ENCODE measurements at places on chromosomes 16 and 17. TPM values are rescaled to one million over a fixed set of nuclear protein-coding genes. Genes with fewer than 3 reads are reported as not detected.

GRCh38 chr17:58648236-58648635 is 43.6 kb downstream of the TEX14 start:
- DNase-seq = no peak

DNA sequence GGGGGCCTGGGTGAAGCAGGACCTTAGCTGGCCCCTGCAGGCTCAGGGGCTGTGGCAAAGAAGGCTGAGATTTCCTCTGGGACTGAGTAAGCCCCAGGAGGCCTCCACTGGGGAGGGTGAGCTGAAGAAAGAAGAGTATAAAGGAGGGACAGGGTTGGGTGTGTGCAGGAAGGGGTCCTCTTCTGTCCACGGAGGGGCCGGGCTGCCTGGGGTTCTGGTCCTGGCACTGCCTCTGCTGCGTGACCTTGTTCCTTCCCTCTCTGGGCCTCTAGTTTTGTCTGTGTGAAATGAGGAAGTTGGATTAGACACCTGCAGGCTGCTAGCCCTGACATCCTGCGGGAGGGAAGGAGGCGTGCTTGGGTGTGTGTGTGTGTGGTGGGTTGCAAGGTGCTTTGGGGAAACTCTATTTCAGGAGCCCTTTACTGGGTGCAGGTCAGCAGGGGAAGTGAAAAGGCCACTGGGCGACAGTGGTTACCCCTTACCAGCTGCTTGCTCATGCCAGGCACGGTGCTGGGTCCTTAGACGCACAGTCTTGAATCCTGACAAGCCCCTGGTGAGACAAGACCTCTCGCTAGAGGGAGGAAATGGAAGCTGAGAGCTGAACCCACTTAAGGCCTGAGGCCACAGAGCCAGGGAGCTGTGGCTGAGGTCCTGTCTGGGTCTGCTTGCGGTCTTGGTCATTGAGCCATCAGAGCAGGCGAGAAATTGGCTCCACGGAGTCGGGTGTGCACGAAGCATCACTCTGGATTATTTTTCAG is 60.7 kb downstream of the OR1D5 start:
- no peak for DNase-seq

DNA sequence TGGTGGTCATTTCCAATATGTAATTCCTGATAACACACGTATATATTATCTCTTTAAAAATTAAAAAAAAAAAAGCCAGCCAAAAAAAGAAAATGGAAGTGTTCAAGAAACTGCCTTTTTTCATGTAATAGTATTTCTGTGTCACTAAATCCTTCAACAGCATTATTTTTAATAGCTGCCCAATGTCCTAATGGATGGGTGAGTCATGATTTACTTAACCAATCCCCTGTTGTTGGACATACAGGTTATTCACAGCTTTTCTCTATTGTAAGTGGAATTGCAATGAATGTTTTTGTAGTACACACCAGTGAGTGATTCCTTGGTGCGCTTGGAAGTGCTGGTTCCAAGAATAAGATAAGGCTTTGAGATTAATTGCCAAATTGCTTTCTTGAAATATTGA is 124.9 kb downstream of the WWOX start:
- DNase-seq = no peak

DNA sequence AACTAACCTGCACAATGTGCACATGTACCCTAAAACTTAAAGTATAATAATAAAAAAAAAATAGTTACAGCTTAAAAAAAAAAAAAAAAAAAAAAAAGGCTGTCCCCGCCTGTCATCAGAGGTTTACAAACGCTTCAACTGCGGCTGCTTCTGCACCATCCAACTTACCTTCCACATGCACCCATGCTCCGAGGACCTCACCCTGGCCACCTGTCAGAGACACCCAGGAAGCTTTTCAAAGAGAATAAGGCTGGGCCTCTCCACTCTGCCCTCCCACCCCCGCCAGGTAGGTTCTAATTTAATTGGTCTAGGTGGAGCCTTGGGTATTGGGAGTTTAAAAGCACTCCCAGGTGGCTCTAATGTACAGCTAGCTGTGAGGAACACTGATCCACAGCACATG is 64.9 kb downstream of the COPRS start:
- no peak for DNase-seq

DNA sequence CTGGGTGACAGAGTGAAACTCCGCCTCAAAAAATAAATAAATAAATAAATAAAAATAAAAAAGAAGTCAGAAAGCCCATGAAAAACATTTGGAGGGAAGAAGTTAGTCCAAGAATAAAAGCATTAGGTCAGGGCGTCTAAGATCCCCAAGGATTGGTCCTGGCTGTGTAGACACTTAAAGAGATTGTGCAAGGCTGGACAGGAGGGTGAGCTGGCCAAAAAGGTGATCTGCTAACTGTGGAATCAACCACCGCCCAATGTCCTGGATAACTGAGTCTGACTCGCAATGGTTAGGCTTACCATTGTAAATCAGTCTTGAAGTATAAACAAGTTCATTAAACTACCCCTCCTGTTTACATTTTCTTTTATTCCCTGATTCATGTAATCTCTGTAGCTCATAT is 8.8 kb upstream of the ABCA8 start:
- DNase-seq = no peak

DNA sequence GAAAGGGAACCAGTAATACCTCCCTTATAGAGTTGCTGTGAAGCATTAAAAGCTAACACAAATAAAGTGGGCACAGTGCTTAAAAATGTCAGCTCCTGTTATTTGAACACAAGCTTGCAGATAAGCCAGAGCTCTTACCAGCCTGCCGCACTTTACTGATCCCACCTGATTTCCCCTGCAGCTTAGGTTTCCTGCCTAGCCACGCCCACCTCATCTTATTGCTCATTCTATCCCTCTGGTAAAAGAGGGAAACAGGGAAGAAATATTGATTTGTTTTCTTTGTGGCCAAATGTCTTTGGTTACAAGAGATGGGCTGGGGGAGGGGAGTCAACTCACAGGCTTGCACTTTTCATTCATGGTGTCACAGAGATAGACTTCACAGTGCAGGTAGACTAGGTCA is 9.6 kb upstream of the GP2 start:
- no peak for DNase-seq

- DNase-seq = no peak
Observed at GRCh38 chr16:23145186-23145585, 4.1 kb downstream of the USP31 start.

- peak; percentile 81 for DNase-seq
Observed at GRCh38 chr16:55465077-55465896, 13.7 kb upstream of the MMP2 start.

GRCh38 chr17:8695916-8696415 is 48.7 kb downstream of the CCDC42 start:
- DNase-seq = no peak

DNA sequence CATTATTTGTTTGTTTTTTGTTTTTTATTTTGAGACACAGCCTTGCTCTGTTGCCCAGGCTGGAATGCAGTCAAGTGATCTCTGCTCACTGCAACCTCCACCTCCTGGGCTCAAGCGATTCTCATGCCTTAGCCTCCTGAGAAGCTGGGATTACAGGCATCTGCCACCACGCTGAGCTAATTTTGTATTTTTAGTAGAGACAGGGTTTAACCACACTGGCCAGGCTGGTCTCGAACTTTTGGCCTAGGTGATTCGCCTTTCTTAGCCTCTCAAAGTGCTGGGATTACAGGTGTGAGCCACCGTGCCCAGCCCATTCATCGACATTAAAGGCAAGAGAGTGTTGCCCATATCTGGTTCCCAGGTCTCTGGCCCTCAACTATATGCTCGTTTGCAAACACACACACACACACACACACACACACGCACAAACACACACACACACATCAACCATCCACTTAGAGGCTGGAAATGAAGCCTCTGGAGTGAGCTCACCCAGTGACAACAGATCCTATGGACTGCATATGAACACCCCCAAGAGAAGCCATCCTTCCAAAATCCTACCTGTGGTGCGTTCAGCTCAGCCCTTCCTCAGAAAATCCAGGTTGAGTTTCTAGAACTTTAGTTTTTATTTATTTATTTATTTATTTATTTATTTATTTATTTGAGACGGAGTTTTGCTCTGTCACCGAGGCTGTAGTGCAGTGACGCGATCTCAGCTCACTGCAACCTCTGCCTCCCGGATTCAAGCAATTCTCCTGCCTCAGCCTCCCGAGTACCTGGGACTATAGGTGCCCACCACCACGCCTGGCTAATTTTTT is 12.3 kb upstream of the SEPHS2 start:
- no peak for DNase-seq

DNA sequence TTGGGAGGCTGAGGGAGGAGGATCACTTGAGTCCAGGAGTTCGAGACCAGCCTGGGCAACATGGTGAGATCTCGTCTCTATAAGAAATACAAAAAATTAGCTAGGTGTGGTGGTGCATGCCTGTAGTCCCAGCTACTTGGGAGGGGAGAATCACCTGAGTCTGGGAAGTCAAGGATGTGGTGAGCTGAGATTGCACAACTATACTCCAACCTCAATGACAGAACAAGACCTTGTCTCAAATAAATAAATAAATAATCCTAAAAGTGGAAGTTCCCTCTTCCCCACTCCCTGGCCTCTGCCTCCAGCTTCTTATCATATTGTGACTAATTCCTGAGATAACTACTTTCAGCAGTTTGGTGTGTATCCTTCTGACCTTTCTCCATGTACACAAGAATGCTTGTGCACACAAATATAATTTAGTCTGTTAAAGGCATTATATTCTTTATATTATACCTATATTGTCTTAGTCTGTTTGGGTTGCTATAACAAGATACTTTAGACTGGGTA is 23.5 kb upstream of the DNAJA2 start:
- DNase-seq = no peak

DNA sequence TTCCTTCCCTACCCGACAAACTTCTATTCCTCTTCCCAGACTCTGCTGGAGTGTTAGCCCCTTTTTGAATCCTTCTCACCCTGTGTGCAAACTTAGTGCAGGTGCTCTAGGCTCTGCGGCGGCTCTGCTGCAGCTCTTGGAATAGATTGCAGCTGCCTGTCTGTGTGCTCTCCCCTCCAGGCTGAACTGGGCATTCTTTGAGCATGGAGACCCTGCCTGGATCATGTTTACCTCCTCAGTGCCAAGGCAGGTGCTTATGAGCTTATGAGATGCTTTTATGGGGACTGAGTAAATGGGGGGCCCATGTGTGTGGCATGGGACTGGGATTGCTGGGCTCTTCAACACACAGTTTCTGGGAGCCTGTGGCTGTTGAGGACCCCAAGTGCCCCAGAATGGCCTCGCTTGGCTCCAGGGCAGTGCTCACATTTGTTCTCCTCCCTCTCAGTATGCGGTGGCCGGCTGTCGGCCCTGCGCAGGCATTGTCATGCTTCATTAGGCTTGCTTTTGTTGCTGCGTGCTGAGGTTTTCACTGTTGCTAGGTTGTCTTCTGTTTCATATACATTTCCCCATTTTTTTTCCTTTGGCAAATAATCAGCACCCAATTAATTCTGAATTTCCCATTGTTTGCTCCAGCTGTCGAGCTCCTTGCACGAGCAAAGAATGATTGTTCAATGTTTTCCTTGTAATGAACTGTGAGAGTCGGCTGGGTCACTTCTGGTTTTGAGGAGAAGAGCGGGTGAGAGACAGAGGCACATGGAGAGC is 185.5 kb upstream of the NLRP1 start:
- DNase-seq = no peak

GRCh38 chr16:79758615-79759346 is 158.2 kb upstream of the MAF start:
- DNase-seq = no peak

- peak; percentile 36 for DNase-seq
Observed at GRCh38 chr16:66874079-66874775, 6.1 kb upstream of the PDP2 start.

- no peak for DNase-seq
Observed at GRCh38 chr17:48589831-48590606, at the start of gene HOXB3. TSS of gene HOXB3 (minus strand) at chr17:48590241. CDS start at chr17:48552474, 37,767 bp downstream.

GRCh38 chr17:48084932-48085331 is 16.3 kb downstream of the CBX1 start:
- DNase-seq = no peak

GRCh38 chr16:56183266-56183665 is 8.0 kb upstream of the GNAO1 start:
- DNase-seq = no peak

GRCh38 chr17:4788159-4788806 is 481 bp upstream of the GLTPD2 start:
- DNase-seq = no peak

DNA sequence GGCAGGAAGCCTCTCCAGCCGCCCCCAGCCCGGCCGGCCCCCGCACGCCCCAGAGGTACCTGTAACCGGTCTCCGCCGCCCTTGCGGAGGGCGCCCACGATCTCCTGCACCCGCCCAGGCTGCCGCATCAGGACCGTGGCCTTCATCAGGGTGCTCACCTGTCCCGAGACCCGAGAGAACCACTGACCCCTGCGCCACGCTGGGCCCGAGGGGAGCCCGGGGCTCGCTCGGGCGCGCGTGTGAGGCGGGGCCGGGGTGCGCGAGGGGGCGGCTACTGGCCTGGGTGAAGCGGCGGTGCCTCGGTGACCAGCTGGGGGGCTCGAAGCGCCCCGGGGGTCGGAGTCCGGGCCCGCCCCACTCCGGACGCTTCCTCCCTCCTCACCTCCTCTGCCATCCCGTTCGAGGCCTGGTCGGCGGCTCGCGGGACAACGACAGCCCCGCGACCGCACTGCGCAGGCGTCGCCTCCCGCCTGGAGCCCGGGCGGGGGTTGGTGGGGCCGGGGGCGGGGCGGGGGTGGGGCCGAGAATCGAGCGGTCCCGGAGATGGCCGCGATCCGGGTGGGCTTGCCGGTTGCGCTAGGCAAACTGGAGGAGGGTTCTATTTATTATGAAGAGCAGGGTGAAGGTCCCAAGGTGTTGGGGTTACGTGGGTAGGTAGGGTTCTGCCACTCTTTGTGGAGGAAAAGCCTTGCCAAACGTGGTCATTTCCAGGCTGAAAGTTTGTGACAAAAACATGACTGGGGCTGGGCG is at the start of gene NT5C3B:
Gene NT5C3B (minus strand): TSS at position 433 of the 750 bp plus-strand sequence. CDS start 39 bp downstream, at position 394.
- DNase-seq = no peak

- DNase-seq = no peak
Observed at GRCh38 chr16:23104032-23104955, 45.0 kb downstream of the USP31 start.

- DNase-seq = no peak
Observed at GRCh38 chr17:79838522-79839274, 542 bp downstream of the CBX4 start.

The PYDC1 gene
- total RNA-seq = not detected
